ENCODE measurements at places on chromosomes 2 and 18.

- no peak for DNase-seq
Observed at GRCh38 chr18:446941-447560, 53.5 kb downstream of the COLEC12 start.

GRCh38 chr18:10420561-10421352 is 33.7 kb upstream of the APCDD1 start:
- DNase-seq, result no peak

DNA sequence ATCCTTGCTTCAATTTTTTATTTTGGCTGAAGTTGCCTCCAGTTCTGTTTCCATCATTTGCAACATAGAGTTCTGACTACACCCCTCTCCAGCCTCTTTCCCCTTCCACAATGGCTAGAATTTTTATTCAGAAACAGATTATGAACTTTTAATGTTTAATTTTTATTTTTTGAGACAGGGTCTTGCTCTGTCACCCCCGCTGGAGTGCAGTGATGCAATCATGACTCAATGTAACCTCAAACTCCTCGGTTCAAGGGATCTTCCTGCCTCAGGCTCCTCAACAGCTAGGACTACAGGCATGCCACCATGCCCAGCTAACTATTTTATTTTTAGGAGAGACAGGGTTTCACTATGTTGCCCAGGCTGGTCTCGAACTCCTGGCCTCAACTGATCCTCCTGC is 2.8 kb downstream of the NTSR2 start:
- DNase-seq, result no peak

GRCh38 chr2:147008481-147008880 is 836.3 kb upstream of the ACVR2A start:
- DNase-seq, result no peak

DNA sequence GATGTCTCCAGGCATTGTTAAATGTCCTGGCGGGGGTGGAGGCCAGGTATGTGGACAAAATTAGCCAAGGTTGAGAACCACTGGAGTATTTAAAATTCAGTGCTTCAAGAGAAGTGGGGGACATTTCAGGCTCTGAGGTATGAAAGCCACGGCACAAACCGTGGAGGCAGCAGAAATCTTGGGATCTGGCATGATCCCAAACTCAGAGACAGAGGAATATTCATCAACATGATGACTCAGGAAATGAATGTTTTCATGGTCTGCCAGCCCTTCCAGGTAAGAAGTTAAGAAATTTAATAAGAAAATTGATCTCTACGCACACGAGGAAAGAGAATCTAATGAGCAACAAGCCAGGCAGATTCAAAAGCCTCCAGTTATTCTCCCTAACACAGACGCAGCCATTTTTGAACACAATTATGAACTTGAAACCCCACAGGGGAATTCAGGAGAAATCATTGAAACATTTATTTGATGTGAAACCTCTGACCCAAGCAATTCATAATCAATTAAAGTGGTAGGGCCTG is 11.3 kb upstream of the GRP start:
- no peak for DNase-seq

GRCh38 chr18:56221195-56222065 is 417.0 kb downstream of the TXNL1 start:
- DNase-seq, result no peak

- no peak for DNase-seq
Observed at GRCh38 chr2:48424356-48424755, 105.6 kb upstream of the STON1 start.

DNA sequence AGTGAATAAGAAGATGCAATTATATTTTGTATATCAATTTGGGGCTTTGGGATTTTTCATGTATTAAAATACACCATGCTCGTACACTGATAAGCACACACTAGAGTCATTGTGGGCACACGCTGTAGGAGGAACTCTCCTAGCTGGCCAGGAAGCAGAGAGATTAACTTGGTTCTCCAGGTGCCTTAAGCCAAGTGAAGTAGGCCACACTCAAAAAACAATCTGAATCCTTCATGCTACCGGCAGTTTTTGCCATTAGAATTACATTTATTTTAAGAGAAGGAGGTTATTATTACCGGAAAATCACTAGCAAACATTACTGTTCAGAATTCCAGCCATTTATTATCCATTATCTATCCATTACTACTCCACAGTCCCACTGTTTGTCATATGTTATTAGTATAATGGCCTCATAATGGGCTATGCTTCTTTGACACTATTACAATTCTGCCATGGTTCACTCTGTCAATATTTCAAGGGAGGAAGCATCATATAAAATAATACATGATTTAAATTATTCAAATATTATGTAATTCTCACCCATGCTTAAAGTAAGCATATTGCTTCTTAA is 214.4 kb downstream of the L3MBTL4 start:
- DNase-seq, result no peak

All from GM12864 (cell line).